ENCODE measurements at places on chromosomes 4 and X.

DNA sequence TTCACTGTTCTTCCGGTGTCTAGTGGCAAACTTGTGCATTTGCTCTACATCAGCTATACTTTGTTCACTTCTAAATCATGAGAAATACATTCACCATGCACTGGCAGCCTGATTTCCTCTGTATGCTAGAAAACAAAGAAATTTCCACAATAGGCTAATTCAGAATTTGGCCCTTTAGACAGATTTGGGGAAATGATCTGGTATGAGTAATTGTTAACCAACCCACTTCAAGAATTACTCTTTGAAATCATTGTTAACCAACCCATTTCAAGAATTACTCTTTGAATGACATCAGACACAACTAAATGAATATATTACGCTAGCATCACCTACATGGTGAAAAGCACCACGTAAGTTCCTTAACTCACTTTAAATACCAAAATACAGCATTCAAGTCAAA, 14.6 kb downstream of the APBB2 start:
- no peak for DNase-seq

DNA sequence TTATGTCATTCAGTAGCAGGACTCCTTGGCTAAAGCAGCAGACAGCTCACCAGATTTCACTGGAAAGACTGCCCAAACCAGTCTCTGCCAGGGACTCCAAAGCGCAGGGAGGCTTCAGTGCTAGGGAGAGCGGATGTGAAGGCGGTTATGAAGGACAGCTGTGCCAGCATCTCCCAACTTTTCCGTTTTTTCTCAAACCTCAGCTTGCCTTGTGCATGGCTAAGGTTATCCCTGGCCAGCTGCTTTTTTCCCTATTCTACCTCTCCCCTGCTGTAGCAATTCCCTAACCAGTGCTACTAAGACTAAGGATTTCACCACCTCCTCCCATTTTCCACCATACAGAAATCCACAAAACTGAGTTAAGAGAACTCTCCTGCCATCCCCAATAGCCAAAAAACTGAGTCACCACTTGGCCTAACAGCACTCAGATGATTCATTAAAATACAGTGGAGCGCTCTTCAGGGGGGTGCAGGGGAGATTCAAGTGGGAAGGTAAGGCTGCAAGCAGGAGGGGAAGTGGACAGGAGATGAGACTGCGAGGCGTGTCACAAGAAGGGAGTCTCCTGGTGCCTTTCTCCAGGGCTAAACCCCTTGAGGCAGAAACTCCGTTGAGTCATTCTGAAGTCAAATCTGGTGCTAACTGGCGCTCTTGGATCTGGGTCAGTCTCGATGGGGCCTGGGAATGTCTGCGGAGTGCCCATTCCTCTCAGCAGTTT, 90.7 kb downstream of the PALLD start:
- no peak for DNase-seq

DNA sequence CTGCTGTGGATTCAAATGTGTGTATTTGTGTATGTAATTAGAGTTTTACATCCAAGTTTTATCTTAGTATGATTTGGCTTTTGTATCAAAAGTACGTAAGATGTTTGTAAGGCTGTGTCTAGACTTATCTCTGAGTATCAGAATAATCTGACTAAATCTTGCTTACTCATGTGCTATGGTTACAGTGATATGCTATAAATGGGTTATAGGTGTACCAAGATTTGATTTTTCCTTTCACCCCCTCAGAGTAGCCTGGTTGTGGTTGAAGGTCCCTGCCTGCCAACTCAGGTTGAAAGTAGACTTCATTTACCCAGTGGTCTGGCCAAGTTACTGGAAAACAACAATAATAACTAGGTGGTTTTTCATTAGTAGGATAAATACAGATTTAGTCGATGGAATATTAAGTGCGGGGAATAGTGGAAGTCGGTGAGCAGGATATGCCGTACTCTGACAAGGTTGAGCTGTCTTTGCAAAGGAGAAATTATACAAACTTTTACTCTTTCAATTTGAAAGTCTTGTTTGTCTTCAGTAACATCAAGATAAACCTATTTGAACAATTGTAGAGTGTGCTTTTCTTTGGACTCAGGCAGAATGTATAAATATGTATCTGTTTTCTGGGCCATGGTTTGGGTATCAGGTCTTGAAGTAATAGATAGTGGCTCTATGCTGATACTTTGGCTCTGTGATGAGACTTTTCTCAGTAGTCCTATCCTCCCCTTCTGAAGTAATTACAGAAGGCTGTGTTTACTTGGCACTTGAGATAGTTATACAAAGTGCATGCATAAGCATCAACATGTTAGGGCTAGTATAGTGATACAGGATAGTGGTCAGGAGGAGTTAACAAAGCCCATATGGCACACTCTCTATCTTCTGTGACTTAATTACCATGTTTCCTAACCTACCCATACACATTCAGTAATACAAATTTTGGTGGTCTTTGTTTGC, 23.7 kb downstream of the BMP2K start:
- no peak for DNase-seq

DNA sequence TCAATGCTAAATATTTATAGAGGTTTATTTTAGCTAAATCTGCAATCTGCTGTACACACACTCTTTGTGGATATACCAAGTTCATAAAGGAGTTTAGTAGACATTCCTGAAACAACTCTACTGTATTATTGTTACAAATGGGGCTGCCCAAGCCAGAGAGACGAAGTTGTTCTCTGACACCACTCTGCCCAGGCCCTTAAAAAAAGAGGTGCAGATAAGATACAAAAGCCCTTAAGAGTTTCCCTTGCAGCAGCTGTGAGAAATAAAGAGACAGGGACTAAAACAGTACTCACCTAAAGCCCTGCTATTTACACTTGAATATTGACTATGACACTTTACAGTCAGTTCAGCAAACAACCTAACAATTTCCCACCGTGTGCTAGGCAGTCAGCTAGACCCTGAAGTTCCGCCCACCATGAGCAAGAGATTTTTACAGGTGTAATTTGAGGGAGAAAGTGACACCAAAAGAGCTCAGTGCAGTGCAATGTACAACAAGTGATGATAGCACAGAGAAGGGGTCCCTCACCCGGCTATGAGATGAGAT, 191.7 kb downstream of the PRDM5 start:
- peak; percentile 34 for DNase-seq
